Skeletal muscle cell (primary cell): ENCODE measurements at places on chromosomes 4 and X.

DNA sequence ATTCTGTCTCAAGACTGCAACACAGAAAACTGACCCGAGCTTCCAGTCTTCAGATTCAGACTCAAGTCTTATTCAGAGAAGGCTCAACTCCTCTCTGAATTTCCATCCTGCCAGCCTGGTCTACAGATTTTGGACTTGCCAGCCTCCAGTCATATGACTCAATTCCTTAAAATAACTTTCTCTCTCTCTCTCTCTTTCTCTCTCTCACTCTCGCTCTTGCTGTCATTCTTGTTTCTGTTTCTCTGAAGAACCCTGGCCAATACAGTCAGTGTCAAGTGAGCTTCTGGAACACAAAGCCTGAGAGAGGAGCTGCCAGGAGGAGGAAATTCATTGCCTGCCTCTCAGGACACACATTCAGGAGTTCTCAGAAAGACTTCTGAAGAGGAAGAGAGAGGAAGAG is 154.9 kb downstream of the PARM1 start:
- DNase-seq = no peak

DNA sequence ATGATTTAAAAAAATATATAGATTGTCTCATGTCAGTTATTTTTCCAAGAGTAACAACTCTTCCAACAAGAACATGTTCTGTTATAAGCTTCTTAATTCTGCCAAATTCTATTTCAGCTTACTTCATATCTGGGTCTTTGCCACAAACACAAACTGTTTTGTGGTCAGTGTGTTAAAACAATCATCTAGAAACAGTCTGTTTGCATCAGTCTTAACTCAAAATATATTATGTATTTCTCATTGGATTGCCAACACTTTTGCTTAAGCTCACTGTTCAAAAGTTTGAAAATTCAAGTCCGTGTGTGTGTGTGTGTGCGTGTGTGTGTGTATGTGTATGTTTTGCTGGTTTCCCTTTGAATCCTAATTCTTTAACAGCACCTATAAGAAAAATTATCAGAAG is 752.3 kb upstream of the NDST4 start:
- DNase-seq = no peak

DNA sequence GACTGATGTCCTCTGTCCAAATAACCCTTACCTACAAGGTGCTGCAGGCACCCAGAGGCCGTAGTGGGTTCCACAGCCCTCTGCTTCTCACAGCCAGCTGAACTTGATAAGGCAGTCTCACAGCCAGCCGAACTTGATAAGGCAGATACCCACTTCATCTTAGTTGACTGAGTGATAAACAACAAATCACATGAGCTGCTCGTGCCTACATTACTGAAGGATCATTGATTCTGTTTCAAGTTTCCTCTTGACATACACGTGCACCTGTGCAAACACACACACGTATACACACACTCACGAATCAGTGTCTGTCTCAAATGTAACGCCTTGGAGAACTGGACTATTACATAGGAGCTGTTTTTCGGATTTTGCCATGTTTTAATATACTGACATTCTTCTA is 276.3 kb downstream of the DCTD start:
- DNase-seq = no peak

GRCh38 chr4:3520276-3520675 is 11.9 kb downstream of the LRPAP1 start:
- DNase-seq = peak; percentile 11

- DNase-seq = no peak
Observed at GRCh38 chr4:139042981-139043460, 27.4 kb downstream of the NOCT start.

- DNase-seq = no peak
Observed at GRCh38 chr4:13246107-13246506, 238.0 kb downstream of the RAB28 start.
